Left kidney (tissue), 8 donors: ENCODE measurements at places on chromosomes 7 and 10.
A peak's percentile ranks its signal among the peaks of the same experiment; 100 is the strongest.

GRCh38 chr7:38465956-38466355 is 165.2 kb downstream of the AMPH start:
- no peak for DNase-seq

- DNase-seq = no peak
Measured at GRCh38 chr10:27440021-27440420, 64.1 kb upstream of the RAB18 start.

GRCh38 chr10:68118657-68119056 is 9.4 kb downstream of the MYPN start:
- no peak for DNase-seq

GRCh38 chr7:18530224-18531179 is 35.0 kb downstream of the HDAC9 start:
- no peak for DNase-seq

- no peak for DNase-seq
Measured at GRCh38 chr7:151109094-151110048, 23.1 kb downstream of the AGAP3 start.

DNA sequence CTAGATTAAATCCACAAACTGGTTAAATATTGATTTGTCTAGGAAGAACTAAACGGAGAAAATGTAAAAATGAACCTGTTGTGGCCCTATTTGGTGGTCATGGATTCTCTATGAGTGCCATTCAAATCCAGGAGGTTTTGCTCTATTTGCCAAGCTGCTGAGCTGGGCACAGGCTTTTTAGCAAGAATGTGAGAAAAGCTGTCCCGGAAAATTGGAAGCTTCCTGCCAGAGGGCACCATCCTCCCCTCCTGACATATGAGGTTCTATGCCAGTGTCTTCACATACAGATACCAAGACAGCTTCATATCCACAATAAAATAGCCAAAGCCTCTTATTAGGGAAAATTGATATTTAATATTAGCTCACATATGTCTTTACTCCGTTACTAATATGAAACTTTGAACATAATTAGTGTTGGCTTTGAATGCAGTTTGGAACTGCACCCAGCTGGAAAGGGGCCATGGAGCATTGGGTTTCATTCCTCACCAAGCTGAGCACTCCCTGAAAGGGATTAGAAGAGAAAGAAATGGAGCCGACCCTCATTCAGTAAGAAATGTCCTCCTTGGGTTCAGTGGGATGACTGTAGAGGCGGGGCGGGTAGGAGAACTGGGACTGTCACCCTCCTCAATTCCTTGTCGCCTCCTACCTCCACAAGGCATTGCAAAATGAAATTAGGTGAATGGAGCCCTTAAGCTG is 47.8 kb downstream of the NRCAM start:
- no peak for DNase-seq

DNA sequence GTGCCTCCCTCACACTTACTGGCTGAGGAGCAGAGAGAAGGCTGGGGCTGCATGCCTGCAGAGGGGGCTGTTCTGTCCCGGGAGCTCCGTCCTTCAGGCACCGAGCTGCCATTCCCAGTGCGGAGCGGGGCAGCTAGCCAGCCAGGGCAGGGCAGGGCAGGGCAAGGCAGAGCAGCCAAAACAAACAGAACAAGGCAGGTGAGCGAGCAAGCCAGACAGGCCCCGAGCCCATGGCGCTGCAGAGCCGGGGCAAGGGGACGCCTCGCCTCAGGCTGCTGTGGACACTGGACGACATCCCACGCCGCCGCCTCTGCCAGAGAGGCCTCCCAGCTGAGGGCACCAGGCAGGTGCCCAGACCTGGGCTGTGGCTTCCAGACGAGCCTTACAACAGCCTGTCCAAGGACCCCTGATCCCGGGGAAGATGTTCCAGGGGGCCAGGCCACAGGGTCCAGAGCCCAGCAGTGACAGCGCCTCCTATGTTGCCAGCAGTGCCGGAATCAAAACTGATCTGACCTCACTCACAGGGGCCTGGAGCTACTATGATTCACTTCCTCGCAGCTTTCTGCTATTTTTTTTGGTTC is 8.2 kb upstream of the NDST2 start:
- no peak for DNase-seq

GRCh38 chr7:41916450-41916927 is 213.6 kb upstream of the INHBA start:
- no peak for DNase-seq

DNA sequence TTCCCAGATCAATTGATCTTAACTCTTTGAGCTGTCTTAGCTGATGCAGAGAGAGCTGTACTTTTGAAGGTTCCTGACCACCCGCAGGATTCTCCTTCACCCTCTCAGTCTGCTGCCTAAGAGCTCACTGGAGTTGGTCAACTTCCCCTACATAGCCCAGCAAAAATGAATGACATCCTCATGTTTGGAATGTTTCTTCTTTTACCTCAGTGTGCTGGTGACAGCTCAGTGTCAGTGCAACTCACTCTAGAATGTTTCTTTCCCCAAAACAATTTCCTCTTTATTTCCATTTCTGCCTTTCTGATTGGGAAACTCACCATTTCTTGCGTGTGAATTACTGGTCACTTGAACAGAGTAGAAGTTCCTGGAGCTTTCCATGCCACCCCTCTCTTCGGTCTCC is 48.7 kb downstream of the LSMEM1 start:
- DNase-seq = no peak

DNA sequence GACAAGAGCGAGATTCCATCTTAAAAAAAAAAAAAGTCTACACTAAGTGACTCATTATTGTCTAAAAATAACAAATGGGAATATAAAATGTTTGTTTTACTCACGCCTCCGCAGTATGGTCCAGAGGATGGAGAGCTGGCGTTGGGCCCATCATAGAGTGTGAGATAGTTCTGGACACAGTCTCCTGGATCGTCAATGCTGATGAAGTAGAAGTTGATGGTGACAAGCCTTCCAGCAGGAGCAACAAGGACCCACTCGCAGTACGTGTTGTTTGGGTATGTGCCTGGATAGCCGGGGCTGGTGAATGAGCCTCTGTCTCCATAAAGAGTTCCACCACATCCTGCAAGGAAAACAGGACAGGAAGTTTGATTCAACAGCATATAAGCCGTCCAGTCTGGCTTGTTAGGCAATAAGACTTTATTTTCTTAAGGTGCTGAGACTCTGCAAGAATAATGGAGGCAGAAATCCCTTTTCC is 11.5 kb upstream of the RSU1 start:
- DNase-seq = no peak

DNA sequence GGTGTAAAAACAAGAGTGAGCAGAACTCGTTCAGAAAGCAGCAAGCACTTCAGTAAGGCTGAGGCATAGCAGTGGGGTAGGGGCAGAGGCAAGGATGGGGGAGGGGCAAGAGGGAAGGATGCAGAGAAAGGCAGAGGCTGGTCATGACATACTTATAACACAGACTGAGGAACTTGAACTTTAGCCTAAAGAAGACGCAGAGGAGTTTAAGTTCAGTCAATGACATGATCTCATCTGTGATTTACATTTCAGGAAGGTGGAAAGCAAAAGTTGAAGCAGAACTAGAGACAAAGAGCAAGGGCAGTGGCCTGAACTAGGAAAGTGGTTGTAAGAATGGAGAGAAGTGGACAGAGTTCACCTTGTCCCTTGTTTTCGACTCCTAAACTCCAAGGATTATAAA is 15.8 kb downstream of the MACC1 start:
- no peak for DNase-seq

DNA sequence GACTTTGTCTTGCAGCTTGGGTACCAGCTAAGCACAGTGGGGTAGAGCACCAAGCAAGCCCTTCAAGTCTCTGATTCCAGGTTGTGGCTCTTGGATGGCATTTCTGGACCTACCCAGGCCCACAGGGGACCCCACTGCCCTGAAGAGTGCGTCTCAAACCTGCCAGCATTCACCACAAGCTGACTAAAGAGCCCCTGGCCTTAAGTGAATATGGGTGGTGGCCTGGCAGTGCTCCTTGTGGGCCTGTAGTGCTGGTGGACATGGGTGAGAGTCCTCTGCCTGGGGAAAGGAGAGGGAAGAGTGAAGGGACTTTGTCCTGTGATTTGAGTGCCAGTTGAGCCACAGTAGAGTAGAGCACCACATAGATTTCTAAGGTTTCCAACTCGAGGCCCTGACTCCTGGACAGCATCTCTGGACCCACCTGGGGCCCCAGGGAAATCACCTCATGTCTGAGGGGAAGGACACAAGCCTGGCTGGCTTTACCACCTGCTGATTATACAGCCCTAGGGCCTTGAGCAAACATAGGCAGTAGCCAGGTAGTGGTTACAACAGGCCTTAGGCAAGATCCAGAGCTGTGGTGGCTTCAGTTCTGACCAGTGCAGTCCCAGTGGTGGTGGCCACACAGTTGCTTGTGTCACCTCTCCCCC is 23.7 kb downstream of the GSDME start:
- no peak for DNase-seq

GRCh38 chr10:12766223-12766622 is 235.3 kb downstream of the CCDC3 start:
- DNase-seq = peak; percentile 41
